CD4-positive, alpha-beta T cell treated with Interleukin-12 subunit alpha and Interleukin-12 subunit beta, for 1 hour (primary cell): ENCODE measurements at places on chromosomes 5 and 9.

GRCh38 chr5:127993476-127993875 lies 90.1 kb upstream of the SLC12A2 start:
- DNase-seq = no peak

- no peak for DNase-seq
Measured at GRCh38 chr5:126234563-126235195, 188.5 kb upstream of the GRAMD2B start.

DNA sequence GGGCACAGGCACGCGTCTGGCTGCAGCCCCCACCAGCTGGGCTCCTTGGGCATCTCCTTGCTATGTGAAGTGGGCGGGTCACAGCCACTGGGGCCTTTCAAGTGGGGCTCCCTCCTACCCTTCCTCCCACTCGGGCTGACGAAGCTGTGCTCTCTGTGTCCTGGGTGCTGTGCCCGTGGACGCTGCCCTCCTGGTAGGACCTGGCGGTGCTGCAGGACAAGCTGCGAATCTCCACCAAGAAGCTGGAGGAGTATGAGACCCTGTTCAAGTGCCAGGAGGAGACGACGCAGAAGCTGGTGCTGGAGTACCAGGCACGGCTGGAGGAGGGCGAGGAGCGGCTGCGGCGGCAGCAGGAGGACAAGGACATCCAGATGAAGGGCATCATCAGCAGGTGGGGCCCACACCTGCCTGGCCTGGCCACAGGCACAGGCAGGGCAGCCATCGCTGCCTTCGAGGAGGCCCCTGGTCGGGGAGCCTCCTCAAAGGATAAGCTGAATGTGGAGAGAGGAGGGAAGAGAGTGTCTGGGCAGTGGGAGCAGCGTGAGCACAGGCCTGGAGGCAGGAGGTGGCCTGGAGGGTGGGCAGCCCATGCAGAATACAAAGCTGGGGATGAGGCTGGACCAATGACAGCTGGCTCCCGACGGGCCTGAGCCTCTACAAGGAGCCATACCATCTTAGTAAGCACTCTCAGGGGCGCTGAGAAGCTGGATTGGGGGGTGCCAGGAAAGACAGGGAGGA lies 124.7 kb downstream of the DAB2IP start:
- DNase-seq = no peak

GRCh38 chr5:93346301-93346700 lies 234.7 kb downstream of the NR2F1-AS1 start:
- DNase-seq = no peak

GRCh38 chr5:14479143-14479696 lies 102.4 kb upstream of the OTULINL start:
- DNase-seq = no peak

DNA sequence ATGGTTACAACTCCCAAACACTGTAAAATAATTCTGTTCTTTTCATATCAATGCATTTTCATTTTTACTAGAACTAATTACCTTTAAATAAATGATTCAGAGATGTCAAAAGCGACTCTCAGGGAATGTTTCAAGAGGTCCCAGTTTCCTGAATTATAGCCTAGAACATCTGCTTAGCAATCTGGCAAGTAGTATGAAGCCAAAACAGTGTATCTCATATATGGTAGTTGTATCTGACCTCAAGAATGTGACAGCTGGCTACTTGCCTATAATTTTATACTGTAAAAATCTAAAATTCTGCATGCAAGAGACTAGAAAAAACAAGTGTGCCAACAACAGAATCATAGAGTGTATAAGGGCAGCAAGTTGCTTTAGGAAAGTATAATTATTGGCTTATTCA lies 187.7 kb upstream of the POU5F2 start:
- DNase-seq = no peak

GRCh38 chr9:93595861-93596365 lies 19.5 kb downstream of the PHF2 start:
- DNase-seq = no peak

DNA sequence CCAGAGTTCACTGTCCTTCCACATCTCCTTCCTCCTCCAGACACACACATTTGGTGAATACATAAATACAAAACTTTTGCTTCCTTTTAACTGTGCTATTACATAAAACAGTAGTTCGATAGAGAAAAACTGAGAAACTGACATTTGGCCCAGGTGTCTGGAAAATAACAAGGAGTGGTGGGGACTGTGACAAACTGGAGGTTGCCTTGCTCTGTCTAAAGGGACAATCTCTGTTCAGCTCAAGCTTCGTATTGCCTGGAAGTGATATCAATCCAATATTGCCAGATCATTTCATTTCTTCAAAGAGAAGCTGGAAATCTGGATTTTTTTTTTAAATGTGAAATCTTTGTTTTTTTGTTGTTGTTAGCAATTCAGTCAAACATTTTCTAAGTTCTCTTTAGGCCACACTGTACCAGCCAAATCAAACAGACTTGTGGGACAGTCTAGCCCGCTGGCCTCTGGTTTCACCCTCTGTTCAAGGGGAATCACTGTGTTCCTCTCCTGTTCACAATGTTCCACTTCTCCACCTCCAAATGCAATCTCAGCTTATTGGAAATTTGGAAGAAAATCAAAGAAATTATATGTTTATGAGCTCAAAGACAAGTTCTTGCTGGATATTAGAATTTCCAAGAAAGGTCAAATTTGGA lies 612.5 kb downstream of the KIF4B start:
- no peak for DNase-seq

DNA sequence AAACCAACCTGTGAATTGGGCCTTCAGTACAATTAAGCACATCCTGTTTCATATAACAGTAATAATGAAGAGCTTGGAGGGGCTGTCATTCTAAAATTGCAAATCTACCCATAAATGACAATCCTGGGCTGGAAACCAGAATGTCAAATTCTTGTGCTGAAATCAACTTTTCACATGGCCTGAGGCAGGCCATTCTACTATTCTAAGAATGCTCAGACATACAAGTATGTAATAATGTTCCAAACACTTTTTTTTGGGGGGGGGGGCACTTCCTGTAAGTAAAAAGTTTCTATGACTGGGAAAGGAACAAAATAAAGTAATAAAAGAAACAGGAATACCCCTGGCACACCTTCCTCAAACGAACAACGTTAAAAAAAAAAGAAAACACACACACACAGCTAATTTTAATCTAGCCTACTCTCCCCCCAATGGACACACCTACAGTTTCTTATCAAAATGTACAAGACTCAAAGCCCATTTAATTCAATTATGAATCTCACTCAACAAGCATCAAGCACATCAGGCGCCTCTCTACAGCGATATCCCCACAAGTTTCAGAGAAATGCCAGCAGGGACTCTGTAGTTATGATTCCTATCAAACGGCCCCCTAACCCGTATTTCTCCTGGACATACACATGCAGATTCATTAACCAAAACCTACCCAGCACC lies 1.4 kb downstream of the ETF1 start:
- no peak for DNase-seq

DNA sequence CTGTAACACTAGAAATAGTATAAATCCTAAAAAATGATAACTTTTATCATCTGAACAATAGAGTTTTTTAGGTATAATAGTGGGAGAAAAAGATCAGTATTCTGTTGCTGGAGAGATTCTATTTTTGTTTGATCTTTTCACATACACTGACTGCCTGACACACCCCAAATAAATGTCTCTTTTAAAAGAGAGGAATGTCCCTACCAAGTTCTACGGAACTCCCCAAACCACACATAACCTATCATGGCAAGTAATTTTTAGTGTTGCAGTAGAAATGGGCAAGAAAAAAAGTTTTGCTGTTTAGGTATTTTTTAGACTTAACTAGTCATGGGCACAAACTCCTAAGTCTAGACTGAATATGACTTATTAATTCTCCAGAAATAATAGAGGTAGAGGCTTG lies 139.1 kb downstream of the ELAVL2 start:
- no peak for DNase-seq

- no peak for DNase-seq
Measured at GRCh38 chr5:126462239-126463014, 39.2 kb downstream of the GRAMD2B start.

- no peak for DNase-seq
Measured at GRCh38 chr9:135281791-135282737, 194.6 kb downstream of the OLFM1 start.
